GM03348 (cell line): ENCODE measurements at places on chromosomes 1 and 21.

GRCh38 chr1:246113555-246114095, 393.5 kb downstream of the SMYD3 start:
- DNase-seq, result no peak

GRCh38 chr1:20348326-20348915, 57.7 kb downstream of the VWA5B1 start:
- no peak for DNase-seq

- DNase-seq, result no peak
Observed at GRCh38 chr1:231814021-231814420, 187.4 kb downstream of the DISC1 start.

- DNase-seq, result no peak
Observed at GRCh38 chr21:45951676-45952075, 29.9 kb upstream of the COL6A1 start.

DNA sequence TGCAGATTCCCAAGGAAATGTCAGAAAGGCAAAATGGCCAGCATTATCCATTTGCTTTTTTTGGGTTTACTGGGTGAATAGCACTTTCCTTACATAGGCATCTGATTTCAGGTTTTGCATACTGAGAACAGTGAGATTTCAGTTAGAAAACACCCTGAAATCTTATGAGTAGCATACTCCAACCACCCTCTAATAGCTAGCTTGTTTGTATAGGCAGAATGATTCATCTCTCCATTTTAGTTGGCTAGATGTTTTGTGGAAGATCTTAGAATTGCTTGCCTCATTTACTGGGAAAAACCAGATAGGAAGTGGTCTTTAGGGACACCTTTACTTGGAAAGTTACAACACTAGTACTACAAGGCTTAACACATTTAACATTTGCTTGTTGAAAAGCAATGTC, 10.4 kb downstream of the KYAT3 start:
- no peak for DNase-seq

GRCh38 chr1:9281908-9282695, 10.6 kb upstream of the SPSB1 start:
- peak; percentile 38 for DNase-seq

DNA sequence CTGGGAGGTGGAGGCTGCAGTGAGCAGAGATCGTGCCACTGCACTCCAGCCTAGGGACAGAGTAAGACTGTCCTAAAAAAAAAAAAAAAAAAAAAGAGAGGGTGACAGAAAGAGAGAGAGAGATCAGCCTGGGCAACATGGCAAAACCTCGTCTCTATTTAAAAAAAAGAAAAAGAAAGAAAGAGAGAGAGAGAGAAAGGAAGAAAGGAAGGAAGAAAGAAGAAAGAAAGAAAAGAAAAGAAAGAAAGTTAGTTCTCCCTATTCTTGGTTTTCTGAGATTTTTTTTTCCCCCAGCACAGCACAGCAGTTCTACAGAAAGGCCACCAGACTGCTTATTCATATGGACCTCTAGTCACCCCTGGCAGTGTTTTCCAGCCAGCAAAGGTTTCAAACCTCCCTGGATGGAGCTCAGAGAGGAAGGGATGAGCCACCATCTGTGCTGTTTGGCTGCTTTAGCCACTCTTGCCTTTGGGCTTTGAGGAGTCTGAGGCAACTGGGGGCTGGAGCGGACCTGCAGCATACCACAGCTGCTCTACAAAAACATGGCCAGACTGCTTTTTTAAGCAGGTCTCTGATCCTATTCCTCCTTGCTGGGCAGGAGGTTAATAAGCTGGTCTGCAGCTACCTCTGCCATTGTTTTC, 10.6 kb downstream of the S100A6 start:
- peak; percentile 41 for DNase-seq

DNA sequence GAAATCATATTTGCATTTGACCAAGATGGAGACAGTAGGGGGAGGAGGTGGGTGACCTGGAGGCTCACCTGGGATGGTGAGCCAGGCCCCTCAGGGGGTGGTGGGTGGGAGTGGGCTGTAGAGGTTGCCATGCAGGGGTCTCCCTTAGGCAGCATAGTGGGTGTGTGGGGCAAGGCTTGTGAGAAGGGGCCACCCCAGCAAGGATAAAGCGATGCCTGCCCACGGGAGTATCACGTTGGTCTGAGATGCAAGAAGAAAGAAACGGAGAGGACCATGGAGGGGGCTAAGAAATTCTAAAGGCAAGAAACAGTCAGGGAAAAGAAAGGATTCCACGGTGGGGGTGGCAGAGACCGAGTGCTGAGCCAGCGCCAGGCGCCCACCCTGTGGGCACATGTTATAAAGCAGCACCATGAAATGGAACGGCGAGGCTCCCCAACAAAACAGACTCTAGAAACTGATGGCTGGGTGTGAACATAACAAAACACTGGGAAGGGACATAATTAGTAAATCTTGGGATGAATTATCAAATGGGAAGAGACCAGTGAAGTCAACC, 11.7 kb upstream of the C2CD2 start:
- DNase-seq, result no peak

DNA sequence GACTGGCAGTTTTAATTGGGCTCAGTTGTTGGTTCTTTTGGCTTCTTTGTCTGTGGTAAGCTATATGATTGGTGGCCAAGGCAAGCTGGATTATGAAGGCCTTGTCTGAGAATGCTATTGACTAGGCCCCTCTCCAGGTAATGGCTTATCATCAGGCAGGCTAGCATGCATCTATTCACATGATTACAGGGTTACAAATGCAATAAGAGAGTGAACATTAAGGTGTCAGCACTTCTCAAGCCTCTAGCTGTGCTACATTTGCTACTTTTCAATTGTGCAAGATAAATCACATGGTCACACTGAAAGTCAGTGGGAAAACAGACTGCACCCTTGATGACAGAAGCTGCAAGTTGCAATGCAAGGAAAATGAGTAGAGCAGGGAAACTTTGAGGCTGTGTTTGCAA, 550.9 kb upstream of the TMPRSS15 start:
- DNase-seq, result no peak

DNA sequence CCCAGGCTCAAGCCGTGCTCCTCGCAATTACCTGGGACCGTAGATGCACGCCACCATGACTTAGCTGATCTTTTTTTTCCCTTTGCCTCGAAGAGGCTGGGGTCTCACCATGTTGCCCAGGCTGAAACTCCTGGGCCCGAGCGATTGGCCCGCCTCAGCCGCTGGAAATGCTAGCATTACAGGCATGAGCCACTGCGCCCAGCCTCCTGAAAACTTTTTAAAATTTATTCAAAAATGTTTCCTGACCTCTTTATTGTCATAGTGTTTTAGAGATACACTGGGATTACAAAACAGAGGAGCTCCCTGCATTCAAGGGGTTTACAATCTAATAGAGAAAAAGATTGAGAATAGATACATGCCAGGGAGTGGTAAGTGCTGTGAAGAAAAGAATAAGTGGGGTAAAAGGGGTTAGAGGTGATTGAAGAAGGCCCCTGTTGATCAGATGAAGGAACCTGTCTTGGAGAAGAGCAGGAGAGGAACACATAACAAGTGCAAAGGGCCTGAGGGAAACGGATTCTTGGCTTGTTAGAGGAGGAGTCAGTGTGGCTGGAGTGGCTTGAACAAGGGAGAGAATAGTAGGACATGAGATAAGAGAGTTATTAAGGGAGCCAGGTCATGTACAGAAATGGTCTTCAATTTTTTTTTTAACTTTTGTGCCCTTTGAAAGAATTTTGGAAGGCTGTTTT, 1.7 kb upstream of the TRIM33 start:
- DNase-seq, result no peak

GRCh38 chr1:66978201-66978600, 53.4 kb downstream of the MIER1 start:
- no peak for DNase-seq

GRCh38 chr1:187415065-187415464, 586.3 kb downstream of the PLA2G4A start:
- DNase-seq, result no peak

GRCh38 chr1:176149939-176150807, 56.9 kb downstream of the COP1 start:
- no peak for DNase-seq

GRCh38 chr1:11645670-11646265, 8.5 kb downstream of the FBXO2 start:
- peak; percentile 85 for DNase-seq
